ENCODE measurements at places on chromosomes 3 and 15.

DNA sequence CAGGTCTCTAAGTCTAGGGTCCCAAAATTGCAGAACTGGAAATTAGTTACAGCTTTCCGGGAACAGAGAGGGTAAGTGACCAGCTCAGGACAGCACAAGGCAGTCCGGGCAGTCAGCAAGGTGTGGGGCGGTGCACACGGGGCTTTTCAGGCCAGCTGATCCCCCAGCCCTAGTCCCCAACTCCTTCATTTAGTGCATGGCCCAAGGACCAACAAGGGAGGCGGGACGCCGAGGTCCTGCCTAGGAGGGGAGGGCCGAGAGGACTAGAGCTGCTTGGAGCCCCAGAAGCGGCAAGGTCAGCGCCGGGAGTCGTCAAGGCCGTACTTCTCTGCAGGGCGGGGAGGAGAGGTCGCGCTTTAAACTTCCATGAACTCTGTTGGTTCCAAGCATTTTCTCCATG lies 2.0 kb upstream of the PDE8A start:
- DNase-seq, result peak; percentile 63

GRCh38 chr3:154307363-154307762 lies 16.9 kb downstream of the DHX36 start:
- DNase-seq, result no peak

- no peak for DNase-seq
These were observed 28.8 kb downstream of the CYP8B1 start for GRCh38 chr3:42846685-42847522.

DNA sequence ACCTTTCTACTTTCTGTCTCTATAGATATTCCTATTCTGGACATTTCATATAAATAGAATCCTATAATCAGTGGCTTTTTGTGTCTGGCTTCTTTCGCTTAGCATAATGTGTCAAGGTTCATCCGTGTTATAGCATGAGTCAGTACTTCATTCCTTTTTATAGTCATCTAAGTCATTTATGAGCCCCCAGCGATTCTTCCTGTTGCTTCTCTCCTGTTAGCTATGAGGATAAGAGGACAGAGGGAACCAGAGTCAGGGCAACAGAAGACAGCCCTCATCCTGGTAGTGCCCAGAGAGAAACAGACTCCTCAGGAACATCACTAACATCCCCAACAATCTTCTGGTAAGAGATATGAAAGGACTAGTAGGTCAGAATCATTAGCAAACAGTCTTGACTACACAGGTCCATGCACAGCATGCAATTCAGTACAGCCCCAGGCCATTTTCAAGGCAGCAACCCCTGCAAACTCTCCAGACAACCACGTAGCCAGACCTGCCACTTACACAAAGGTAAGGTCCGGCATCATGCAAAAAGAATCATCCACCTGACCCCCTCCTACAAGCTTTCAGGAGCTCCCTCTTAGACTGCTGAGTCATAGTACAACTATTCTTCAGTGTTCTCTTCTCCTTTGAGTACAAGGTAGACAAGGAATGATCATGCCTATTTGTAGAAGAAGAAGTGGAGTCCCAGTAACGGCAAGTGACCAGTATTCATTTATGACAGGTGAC lies 91.5 kb downstream of the MYLK start:
- no peak for DNase-seq

DNA sequence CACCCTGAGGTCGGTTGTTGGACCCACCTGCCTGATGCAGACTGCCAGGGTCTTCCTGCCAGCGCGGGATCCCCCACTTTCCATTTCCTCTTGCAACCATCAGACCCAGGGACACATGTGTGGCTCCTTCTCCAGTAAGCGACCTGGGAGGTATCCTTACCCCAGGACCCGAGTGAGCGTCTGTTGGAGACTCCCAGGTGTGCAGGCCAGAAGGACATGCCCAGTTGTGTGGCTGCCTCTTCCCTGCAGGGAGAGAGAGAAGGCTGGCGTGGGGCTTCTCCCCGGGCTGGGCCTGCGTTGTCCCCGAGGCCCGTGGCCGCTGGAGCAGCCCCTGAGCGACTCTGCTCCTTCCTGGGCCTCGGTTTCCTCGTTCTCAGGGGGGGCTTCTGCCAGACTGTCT lies 56.8 kb downstream of the APBA2 start:
- peak; percentile 53 for DNase-seq

Data from activated effector memory CD4-positive, alpha-beta T cell treated with anti-CD3 and anti-CD28 coated beads, Interleukin-2, amount 50 U/mL, for 16 hours (primary cell).